ENCODE measurements at places on chromosomes 7 and 10.

GRCh38 chr7:104264285-104264684 lies 56.5 kb upstream of the ORC5 start:
- no peak for DNase-seq

DNA sequence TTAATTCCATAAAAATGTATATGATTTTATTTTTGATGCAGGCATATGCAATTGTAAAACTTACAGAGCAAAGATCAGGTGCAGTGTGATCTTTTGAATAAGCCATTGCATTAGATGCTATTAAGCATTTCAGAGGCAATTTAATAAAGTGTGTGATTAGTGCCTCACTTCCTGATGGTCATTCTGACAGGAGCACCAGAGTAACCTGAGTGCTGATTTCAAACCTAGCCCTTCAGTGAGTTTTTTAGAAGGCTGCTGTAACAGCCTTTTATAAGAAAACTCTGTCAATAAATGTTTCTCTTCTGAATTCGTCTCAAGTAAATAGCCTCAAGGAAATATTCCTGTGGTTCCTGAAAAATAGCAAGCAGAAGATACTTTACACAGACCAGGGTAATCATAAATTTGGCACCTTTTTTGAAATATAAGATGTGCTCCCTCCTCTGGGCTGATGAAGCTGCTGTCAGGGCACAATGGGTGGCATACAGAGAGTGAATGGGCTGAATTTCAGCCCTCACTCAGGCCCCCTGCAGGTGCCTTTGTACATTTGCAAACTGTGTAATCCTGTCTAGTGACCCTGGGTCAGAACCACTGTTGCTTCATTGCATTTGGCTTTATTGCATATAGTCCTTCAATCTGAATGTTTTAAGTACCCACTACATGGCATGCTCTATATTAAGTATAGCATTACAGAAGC lies 193.7 kb upstream of the CSTF2T start:
- DNase-seq, result no peak

- DNase-seq, result no peak
These were observed 724.2 kb upstream of the CELF2 start for GRCh38 chr10:10293481-10293951.

- no peak for DNase-seq
These were observed 653.1 kb downstream of the XPNPEP1 start for GRCh38 chr10:109270173-109270572.

DNA sequence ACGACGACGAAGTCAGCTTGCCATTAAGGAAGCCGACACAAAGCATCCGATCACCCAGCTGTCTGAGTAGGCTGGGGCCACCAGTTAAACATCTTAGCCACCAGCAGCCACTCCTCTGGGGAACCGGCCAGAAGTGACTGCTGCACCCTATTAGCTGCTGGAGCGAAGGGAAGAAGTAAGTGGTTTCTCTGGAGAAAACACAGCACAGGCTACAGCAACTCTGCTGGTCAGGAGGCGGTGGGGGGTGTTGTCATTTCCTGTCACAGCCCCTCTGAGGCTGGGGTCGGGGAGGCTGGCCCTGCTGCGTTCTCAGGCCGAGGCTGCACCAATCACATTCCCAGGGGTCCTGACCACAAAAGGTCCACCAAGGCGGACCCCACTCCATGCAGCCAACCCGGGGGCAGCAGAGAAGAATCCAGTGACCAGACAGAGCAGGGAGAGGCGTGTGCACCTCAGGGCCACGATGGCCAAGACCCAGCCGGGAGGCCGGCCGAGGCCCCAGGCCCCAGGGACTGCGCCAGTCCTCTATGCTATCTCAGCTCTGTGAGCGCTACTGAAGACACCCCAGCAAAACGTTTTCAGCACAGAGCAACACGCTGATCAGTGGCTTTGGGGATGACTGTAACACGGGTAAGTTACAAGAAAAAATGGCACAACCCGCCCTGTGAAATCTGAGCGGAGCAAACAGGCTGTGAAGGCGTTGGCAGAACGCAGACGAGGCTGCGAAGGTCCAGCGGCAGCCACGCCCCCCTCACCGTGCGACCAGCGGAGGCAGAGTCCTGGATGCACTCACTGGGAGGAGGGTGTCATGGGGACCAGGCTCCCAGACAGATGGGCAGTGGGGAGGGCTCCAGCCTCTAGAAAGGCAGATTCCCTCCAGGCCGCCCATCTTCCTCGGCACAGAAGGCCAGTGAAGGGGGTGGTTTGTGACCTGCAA lies 24.8 kb downstream of the STK32C start:
- DNase-seq, result no peak

- DNase-seq, result no peak
These were observed 25.6 kb downstream of the ADCYAP1R1 start for GRCh38 chr7:31077484-31078362.

- no peak for DNase-seq
These were observed 99.8 kb upstream of the AGBL3 start for GRCh38 chr7:134886353-134887057.

GRCh38 chr10:118585794-118586193 lies 9.7 kb downstream of the PRLHR start:
- DNase-seq, result no peak

- DNase-seq, result no peak
These were observed 41.7 kb downstream of the CHCHD3 start for GRCh38 chr7:133040178-133040577.

DNA sequence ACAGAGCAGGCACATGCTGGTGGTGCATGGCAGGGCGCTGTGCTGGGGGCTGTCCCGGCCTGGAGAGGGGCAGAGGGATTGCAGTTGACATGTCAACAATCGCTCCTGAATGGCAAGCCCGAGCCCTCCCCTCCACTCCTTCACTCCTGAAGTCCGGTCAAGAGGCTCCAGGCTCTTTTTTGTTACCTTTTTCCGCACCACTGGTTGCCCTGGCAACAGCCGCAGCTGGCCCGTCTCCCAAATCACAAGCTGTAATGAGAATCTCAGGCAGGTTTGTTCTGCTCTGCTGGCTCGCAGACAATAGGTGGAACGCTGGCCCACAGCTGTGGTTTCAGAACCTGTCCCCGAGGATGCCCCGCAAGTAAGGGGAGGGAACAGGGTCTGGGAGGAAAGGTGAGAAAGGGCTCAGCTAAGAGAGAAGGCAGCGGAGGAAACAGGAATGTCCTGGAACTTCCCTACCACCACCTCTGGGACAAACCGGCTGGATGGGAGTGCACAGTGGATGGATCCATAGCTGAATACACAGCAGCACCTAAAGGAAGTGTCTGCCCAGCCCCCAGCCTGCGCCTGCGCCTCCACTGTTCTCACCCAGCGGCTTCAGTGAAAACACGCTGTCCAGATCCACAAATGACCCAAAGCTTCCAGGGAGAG lies 58.9 kb downstream of the CALML3 start:
- DNase-seq, result no peak

Measured in bone marrow (tissue), 2 donors.